ENCODE measurements at places on chromosomes 13 and 19. TPM values are rescaled to one million over a fixed set of nuclear protein-coding genes. Genes with fewer than 3 reads are reported as not detected.

Gene FPR1
- 1.6 TPM for total RNA-seq

Gene C19orf33
- not detected for total RNA-seq

Gene OVOL3
- not detected for total RNA-seq

Gene PGLYRP1
- not detected for total RNA-seq

Gene ACP7
- total RNA-seq: under 0.01 TPM

Gene KLK3
- not detected for total RNA-seq

Gene KLK11
- not detected for total RNA-seq

Gene CBY2
- not detected for total RNA-seq

Gene KLK2
- not detected for total RNA-seq

Gene TSKS
- total RNA-seq: 0.28 TPM

Gene ZNF582
- 3.9 TPM for total RNA-seq

Gene FUZ
- total RNA-seq: 10.4 TPM

Gene FEM1A
- total RNA-seq: 7.4 TPM

Gene PALM3
- total RNA-seq: 0.30 TPM

Gene TMEM238
- 0.32 TPM for total RNA-seq

Gene ZNF583
- total RNA-seq: 7.4 TPM

Gene ZNF709
- total RNA-seq: 2.9 TPM

Gene FREM2
- total RNA-seq: under 0.01 TPM

Gene BICRA
- 7.9 TPM for total RNA-seq

Gene KCNRG
- 7.4 TPM for total RNA-seq

Gene ZBTB45
- total RNA-seq: 8.5 TPM

Gene RABAC1
- 104 TPM for total RNA-seq

Gene FGF9
- total RNA-seq: 0.05 TPM

Gene SIGLEC10
- total RNA-seq: not detected

Gene ZNF610
- total RNA-seq: 3.3 TPM

Gene KL
- not detected for total RNA-seq

Gene KCTD12
- total RNA-seq: 29.4 TPM

Gene NKG7
- total RNA-seq: not detected

Gene USHBP1
- 0.05 TPM for total RNA-seq

Gene SYNGR4
- total RNA-seq: not detected

Gene SMIM7
- total RNA-seq: 54.9 TPM

Gene NALCN
- total RNA-seq: 27.0 TPM

Gene PRX
- 1.2 TPM for total RNA-seq

Gene MIDN
- total RNA-seq: 32.6 TPM

Gene NPHS1
- not detected for total RNA-seq

Gene CERS1
- 2.7 TPM for total RNA-seq

Gene TMIGD2
- total RNA-seq: not detected

Gene CEACAM5
- not detected for total RNA-seq

Gene MATK
- not detected for total RNA-seq

Gene CYP2A6
- 0.30 TPM for total RNA-seq

Gene SNAPC2
- total RNA-seq: 9.5 TPM

Gene CYP4F2
- total RNA-seq: not detected

Gene PRRG2
- 0.23 TPM for total RNA-seq

Gene ASPDH
- not detected for total RNA-seq

Gene ATCAY
- not detected for total RNA-seq

Gene MIR17HG
- total RNA-seq: 7.1 TPM

Gene PLPPR2
- 22.4 TPM for total RNA-seq

Gene TPTE2
- not detected for total RNA-seq

Gene SETDB2
- total RNA-seq: 5.6 TPM

Gene HCN2
- 1.2 TPM for total RNA-seq

All from smooth muscle cell of the umbilical artery (primary cell).